Stimulated activated CD4-positive, alpha-beta T cell treated with anti-CD3 and anti-CD28 coated beads, TNF-alpha, amount 100 ng/mL, for 1 hour (primary cell): ENCODE measurements at places on chromosomes 5 and 9.

DNA sequence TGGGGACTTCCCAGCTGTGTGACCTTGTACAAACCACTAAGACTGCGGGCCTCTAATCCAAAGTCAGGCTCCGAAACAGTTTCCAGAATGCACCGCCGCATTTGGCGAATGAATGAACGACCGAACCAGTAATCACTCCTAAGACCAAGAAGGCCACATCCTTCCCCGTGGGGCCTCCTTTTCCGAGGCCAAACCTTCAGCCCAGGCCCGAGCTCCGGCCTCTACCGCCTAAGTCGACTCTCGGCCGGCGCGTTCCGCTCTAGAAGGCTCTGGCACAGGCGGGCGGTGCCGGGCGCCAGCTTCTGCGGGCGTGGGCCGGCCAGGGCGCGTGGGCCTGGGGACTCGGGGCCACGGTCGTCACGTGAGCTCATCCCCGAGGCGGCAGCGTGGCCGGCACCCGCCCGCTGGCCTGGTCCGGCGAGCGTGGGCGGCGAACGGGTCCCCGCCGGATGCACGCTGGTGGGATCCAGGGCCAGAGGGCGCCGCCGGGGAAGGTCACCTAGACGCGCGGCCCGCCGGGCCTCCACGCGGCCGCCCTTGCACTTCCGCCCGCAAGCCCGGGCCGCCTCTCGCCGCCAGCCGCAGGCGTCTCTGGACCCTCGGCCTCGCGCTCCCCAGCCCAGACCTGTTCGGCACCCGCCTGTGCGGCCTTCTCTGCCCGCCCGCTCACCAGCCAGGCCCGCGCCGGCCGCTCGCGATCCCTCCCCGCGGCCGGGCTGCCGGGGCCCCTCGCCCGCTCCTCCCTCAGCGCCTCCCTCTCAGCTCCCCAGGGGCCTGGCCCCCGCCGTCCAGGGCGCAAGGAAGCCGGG lies 754 bp downstream of the VDAC1 start:
- no peak for DNase-seq

DNA sequence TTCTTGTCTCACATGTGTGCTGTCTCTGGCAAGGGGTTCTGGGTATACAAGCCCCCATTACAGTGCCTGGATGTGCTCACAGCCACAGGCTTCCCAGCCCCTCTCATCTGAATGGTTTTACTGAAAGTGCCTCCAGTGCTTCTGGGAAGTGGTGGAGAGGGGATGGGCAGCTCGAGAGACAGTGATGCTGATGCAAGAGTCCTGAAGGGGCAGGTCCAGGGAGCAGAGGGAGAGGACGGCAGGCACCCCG lies 93.5 kb downstream of the PHF2 start:
- no peak for DNase-seq

DNA sequence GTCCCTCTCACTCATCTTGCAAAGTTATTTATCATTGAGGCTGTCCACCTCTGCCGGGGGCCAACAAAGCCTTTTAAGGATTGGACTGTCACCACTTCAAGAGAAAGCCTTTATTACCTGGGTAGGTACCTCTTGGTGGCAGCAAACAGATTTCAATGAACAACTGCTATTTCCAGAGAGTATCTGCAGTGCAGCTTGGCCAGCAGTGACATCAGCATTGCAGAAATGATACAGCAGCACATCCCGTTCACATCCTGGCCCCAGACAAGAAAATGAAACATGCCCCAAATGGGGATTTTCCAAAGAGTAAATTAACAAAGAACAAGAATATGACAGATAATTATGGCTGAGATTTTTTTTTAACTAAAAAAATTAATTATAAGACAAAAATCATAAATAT lies 2.3 kb upstream of the SPATA6L start:
- DNase-seq, result no peak

DNA sequence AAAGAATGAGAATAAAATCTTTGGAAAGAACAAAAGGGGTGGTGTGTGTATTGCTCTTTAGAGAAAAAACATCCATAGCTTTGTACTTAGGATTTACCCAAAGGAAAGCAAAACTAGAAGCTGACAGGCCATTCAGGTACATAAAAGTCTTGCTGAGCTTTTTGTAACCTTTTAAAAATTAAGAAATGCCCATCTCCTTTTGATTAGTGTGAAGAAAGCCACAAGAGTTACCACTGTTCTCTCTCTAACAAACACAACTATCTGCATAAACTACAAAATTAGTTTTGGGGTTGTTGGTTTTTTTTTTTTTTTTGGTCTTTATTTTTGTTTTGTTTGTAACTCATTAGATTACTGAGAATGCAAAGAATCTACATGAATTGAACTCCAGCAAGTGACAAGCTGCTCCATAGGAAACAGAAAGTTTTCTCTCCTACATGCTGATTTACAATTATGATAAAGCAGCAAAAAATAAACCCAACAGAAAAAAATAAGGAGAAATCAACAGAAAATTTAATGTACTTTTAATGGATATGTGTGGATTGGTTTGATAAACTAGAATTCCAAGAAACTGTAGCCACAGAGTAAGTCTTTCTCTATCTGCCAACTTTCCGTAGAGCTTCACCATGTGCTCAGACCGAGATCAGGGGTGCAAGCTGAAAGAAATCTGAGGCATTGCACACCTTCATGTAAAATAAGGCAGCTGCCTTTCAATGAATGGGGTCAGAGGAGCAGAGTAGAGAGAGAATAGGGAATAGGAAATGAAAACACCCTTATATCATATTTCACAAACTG lies 12.3 kb downstream of the BAAT start:
- DNase-seq, result no peak

GRCh38 chr9:95447660-95448420 lies 68.9 kb downstream of the PTCH1 start:
- DNase-seq, result no peak
